Activated T-helper 17 cell treated with anti-CD3 and anti-CD28 coated beads, Interleukin-2, amount 50 U/mL, for 72 hours (primary cell): ENCODE measurements at places on chromosomes 7 and 10.
A peak's percentile ranks its signal among the peaks of the same experiment; 100 is the strongest.

DNA sequence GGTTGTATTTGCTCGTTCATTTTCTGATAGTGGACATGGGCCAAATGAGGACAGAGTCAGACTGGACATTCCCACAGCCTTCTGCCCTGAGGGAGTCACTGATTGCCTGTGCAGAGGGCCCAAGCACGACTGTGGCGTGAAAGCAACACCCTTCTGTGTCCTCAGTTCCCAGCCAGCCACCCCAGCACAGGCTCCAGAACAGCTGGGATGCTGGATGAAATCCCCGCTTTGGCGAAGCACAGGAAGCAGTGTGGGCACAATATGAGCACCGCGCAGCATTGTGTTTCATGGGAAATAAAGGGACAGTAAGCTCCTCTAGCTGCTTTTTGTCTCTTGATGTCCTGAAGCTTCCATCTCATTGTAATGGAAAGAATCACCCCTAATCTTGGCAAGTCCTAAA, 20.5 kb downstream of the TRIL start:
- no peak for ATAC-seq
- peaks cover 43% of the 10 kb centered on the region for H3K27me3 ChIP-seq
- no peak overlapping the region for H3K4me3 ChIP-seq
- H3K27ac ChIP-seq = no peak overlapping the region

GRCh38 chr10:70774810-70775678, 10.1 kb downstream of the TBATA start:
- H3K36me3 ChIP-seq = no peaks in the 10 kb centered on the region
- no peak overlapping the region for H3K4me3 ChIP-seq
- H3K27ac ChIP-seq = peak overlapping the region; percentile 10
- no peak for ATAC-seq
- no peaks in the 10 kb centered on the region for H3K4me1 ChIP-seq

DNA sequence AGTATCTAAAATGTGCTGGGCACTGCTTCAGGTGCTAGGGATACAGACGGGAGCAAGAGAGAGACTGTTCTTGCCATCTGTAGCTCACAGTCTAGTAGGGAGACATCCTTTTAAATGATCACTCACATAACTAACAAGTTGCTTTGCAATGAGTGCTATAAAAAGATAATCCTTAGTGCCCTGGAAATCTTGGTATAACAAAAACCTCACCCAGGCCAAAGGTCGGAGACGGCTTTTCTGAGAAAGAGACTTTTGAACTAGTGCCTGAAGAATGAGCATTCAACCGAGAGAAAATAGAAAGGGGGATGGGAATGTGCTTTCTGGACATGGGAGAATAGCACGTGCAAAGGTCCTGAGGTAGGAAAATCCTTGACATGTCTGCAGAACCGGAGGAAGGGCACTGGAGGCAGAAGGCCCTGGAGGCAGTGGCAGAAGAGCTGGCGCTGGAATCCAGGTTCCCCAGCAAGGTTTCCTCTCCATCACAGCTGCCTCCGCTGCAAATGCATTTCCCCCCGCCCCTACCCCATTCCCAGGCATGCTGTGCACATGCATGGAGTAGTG, 89.4 kb downstream of the COL13A1 start:
- no peaks in the 10 kb centered on the region for H3K4me1 ChIP-seq
- no peak for ATAC-seq
- H3K27ac ChIP-seq = no peak overlapping the region
- H3K4me3 ChIP-seq = no peak overlapping the region
- no peaks in the 10 kb centered on the region for H3K36me3 ChIP-seq

- ATAC-seq = no peak
- no peaks in the 10 kb centered on the region for H3K27me3 ChIP-seq
- no peak overlapping the region for H3K27ac ChIP-seq
- H3K36me3 ChIP-seq = no peaks in the 10 kb centered on the region
- no peaks in the 10 kb centered on the region for H3K4me1 ChIP-seq
Measured at GRCh38 chr10:124588736-124589490, 127.3 kb downstream of the LHPP start.

DNA sequence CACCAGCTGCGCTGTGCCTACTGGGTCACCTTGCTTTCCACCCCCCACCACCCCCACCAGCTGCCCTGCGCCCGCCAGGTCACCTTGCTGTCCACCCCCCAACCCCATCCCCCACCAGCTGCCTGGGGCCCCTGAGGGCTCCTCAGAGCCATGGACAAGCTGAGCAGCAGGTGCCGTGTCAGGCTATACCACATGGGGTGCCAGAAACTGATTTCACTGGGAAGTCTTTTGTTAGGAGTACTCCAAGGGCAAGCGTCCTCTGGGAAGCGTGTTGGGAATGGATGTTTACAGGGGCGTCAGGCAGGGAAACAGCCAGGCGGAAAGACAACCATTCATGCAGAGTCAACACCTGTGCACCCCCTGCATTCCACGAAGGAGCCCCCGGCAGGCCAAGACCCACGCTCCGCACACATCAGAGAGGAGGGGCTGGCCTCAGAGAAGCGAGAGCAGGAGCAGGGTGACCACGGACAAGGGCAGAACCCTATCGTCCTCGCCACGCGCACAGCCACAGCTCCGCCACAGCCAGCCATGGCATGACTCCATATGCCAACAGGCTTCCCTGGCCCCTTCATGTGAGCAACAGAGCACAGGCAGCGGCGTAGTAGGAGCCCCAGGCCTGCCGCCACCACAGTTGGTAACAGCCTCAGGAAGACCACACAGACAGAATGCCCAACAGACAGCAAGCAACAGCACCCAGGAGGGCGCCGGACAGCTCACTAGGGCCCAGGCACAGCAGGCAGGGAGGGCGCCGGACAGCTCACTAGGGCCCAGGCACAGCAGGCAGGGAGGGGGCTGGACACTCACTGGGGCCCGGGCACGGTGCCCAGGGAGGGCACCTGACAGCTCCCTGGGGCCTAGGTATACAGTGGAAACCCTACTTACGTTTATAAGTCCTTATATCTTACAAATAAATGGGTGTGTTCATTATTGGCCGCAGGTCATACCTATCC, 180.8 kb downstream of the MAD1L1 start:
- H3K36me3 ChIP-seq = no peaks in the 10 kb centered on the region
- no peak overlapping the region for H3K27ac ChIP-seq
- H3K27me3 ChIP-seq = no peaks in the 10 kb centered on the region
- ATAC-seq = no peak
- H3K4me1 ChIP-seq = no peaks in the 10 kb centered on the region
- H3K4me3 ChIP-seq = no peak overlapping the region

GRCh38 chr7:47669178-47669891, 87.4 kb upstream of the TNS3 start:
- no peak overlapping the region for H3K4me3 ChIP-seq
- no peak for ATAC-seq
- no peak overlapping the region for H3K27ac ChIP-seq
- H3K27me3 ChIP-seq = no peaks in the 10 kb centered on the region
- H3K36me3 ChIP-seq = no peaks in the 10 kb centered on the region
- H3K4me1 ChIP-seq = no peaks in the 10 kb centered on the region

GRCh38 chr7:159158888-159159405, 14.3 kb upstream of the VIPR2 start:
- no peaks in the 10 kb centered on the region for H3K4me1 ChIP-seq
- H3K27me3 ChIP-seq = no peaks in the 10 kb centered on the region
- H3K27ac ChIP-seq = no peak overlapping the region
- H3K4me3 ChIP-seq = no peak overlapping the region
- no peaks in the 10 kb centered on the region for H3K36me3 ChIP-seq

DNA sequence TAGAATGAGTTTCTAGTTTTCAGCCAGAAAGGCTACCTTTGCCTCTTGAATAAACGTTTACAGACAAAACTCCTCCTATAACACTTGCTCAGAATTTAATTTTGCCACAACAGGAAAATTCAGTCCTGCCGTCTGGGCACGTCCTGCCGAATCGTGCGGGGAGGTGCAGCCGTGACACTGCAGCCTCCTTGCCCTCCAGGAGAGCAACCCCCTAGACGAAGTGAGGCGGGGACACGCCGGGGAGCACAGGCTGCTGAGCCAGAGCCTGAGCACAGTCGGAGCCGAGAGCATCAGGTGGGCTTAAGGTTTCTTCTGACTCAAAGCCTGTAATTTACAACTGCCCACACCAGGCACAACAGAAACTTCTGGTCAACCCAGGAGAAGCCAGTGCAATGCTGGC, 102.3 kb downstream of the DYNC2I1 start:
- ATAC-seq = no peak
- peaks cover 12% of the 10 kb centered on the region for H3K4me1 ChIP-seq
- H3K4me3 ChIP-seq = peak overlapping the region; percentile 82
- peaks cover 6% of the 10 kb centered on the region for H3K27me3 ChIP-seq

- H3K36me3 ChIP-seq = no peaks in the 10 kb centered on the region
- no peak overlapping the region for H3K27ac ChIP-seq
- H3K4me1 ChIP-seq = no peaks in the 10 kb centered on the region
- ATAC-seq = no peak
Measured at GRCh38 chr7:155360495-155361345, 63.0 kb downstream of the INSIG1 start.

- no peaks in the 10 kb centered on the region for H3K4me1 ChIP-seq
- peak overlapping the region; percentile 8 for H3K27ac ChIP-seq
- no peak overlapping the region for H3K4me3 ChIP-seq
- ATAC-seq = no peak
Measured at GRCh38 chr10:68973975-68974374, 14.6 kb upstream of the KIFBP start.

- H3K36me3 ChIP-seq = peaks cover 15% of the 10 kb centered on the region
- H3K27me3 ChIP-seq = peaks cover 67% of the 10 kb centered on the region
- no peak for ATAC-seq
- H3K4me1 ChIP-seq = peaks cover 8% of the 10 kb centered on the region
Measured at GRCh38 chr10:49616421-49617101, 2.7 kb downstream of the CHAT start.

GRCh38 chr10:14556285-14556956, 218.3 kb downstream of the FAM107B start:
- peak; percentile 53 for ATAC-seq
- peaks cover 85% of the 10 kb centered on the region for H3K36me3 ChIP-seq
- peak overlapping the region; percentile 89 for H3K27ac ChIP-seq
- peak overlapping the region; percentile 82 for H3K4me3 ChIP-seq
- H3K4me1 ChIP-seq = peaks cover 72% of the 10 kb centered on the region

DNA sequence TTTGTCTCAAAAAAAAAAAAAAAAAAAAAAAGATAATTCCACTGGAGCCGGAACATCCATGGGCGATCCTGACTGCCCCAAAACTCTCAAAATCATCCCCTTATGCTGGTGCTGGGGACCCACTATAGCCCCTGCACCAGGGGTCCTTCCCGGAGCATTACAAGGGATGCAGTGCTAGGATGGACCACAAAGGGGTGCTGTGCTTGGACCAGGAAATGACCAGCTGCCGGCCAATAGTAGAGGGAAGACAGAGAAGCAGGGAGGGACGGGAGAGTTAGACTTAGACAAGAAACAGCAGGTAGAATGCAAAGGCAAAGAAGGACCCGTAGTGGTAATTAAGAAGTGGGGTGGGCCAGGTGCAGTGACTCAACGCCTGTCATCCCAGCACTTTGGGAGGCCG, 40.5 kb downstream of the RCC1L start:
- ATAC-seq = no peak
- H3K27ac ChIP-seq = no peak overlapping the region
- no peaks in the 10 kb centered on the region for H3K27me3 ChIP-seq
- H3K36me3 ChIP-seq = no peaks in the 10 kb centered on the region

DNA sequence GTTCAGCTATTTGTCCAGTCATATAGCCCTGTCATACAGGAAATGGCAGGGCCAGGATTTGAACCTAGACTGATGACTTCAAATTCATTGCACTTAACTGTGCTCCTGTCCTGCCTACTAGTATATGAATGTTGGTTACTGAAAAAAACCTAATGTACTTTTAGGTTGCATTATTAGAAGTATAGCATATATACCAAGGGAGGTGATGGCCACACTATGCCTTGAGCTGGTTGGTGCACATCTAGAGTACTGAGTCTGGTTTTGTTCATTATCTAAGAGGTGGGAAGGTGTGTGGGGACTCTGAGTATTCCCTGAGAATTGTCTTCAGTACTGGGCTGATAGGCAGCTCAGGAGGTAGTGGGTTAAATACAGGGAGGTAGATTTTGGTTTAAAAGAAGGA, 88.0 kb downstream of the NEURL1 start:
- no peak for ATAC-seq
- no peaks in the 10 kb centered on the region for H3K36me3 ChIP-seq
- no peaks in the 10 kb centered on the region for H3K4me1 ChIP-seq

DNA sequence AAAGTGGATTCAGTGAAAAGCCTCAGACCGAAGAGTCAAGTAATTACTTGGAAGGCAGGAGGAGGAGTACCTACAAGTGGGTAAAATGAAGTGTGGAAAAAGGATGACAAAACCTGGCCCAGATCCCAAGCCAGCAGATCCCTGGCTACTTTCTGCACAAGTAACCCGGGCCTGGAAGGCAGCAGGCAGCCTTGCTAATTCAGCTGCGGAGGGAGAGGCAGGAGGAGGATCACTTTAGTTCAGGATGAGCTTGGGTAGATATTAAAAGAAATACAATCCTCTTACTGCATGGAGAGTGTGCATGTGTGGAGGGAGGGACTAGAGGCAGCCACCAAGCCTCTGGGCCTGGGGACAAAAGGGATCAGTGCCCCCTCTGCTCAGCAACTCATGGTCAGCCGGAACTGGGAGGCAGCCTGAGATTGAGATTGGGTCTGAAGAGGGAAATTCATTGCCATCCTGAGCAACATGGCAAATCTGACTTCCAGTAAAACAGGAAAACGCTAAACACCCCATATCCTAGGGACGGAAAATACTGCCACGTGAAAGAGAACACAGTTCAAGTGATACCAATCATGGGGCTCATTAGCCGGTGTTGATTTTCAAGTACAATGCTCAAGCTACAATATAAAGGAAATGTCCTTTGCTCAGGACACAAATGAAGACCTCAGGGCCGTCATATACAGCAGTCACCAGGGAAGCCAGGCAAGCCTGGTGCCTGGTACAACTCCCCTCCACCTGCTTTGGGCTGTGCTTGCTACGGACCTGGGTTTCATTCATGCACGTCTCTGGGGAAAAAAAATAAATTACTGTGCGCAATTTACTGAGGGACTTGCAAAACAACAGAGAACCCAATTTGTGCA, 1.3 kb downstream of the AMPH start:
- no peak for ATAC-seq
- peak overlapping the region; percentile 29 for H3K4me3 ChIP-seq
- no peaks in the 10 kb centered on the region for H3K36me3 ChIP-seq
- H3K27ac ChIP-seq = no peak overlapping the region
- peaks cover 53% of the 10 kb centered on the region for H3K27me3 ChIP-seq

- H3K36me3 ChIP-seq = peaks cover 5% of the 10 kb centered on the region
- no peaks in the 10 kb centered on the region for H3K4me1 ChIP-seq
- H3K4me3 ChIP-seq = peak within 1 kb of the TSS; percentile 53
- no peak within 1 kb of the TSS for H3K27ac ChIP-seq
Measured at GRCh38 chr7:35253710-35254495, at the start of gene TBX20. TSS of gene TBX20 (minus strand) at chr7:35254100. CDS start at chr7:35253620, 480 bp downstream.

- H3K27me3 ChIP-seq = peaks cover 13% of the 10 kb centered on the region
- H3K36me3 ChIP-seq = no peaks in the 10 kb centered on the region
- no peak overlapping the region for H3K27ac ChIP-seq
- no peak overlapping the region for H3K4me3 ChIP-seq
- peaks cover 11% of the 10 kb centered on the region for H3K4me1 ChIP-seq
Measured at GRCh38 chr10:125068406-125068805, 92.0 kb downstream of the CTBP2 start.
